ENCODE measurements at places on chromosomes 16 and 17. TPM values are rescaled to one million over a fixed set of nuclear protein-coding genes. Genes with fewer than 3 reads are reported as not detected.

DNA sequence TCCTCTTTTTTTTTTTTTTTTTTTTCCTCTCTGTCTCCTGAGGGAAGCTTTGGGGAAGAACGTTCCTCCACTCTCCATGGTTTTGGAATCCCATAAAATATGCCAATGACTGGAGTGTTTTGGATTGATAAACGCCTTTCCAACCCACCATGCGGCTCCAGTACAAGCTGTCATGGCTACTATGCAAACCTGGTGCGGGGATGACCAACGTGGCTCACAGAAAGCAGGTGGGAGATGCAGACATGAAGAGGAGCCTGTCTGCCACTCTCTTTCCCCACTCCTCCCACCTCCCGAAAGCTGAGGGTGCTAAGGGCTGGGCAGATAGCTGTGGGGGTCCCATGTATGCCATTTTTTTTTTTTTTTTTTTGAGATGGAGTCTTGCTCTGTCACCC, 69.9 kb upstream of the SEC14L1 start:
- no peak overlapping the region for H3K4me3 ChIP-seq
- no peaks in the 10 kb centered on the region for H3K36me3 ChIP-seq

GRCh38 chr17:4208238-4208637, 55.5 kb downstream of the ANKFY1 start:
- DNase-seq = no peak
- no peak overlapping the region for H3K27ac ChIP-seq
- peaks cover 6% of the 10 kb centered on the region for H3K36me3 ChIP-seq
- H3K27me3 ChIP-seq = no peaks in the 10 kb centered on the region
- peaks cover 8% of the 10 kb centered on the region for H3K4me1 ChIP-seq
- no peak overlapping the region for H3K4me3 ChIP-seq

DNA sequence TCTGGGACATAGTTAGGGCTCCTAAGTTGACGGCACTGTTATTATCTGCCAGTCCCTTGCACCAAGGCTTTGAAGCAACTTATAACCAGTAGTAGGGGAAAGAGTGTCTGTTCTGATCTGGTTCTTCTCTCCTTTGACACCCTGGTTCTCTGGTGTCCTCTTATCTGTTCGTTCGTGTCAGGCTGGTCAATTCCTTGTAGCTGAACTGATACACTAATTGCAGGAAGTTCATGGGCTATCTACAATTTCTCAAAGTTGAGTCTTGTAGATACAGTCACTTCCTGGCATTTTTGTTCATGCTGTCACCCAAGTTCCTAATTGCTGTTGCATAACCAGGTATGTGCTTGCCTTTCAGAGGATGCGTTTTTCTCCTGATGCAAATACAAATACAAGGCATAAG, 17.3 kb upstream of the MYO1D start:
- H3K36me3 ChIP-seq = no peaks in the 10 kb centered on the region
- H3K27ac ChIP-seq = no peak overlapping the region
- DNase-seq = no peak
- H3K4me3 ChIP-seq = no peak overlapping the region
- no peaks in the 10 kb centered on the region for H3K4me1 ChIP-seq

GRCh38 chr16:11658896-11659708, 9.2 kb upstream of the SNN start:
- H3K4me1 ChIP-seq = no peaks in the 10 kb centered on the region
- peak; percentile 48 for DNase-seq
- no peaks in the 10 kb centered on the region for H3K36me3 ChIP-seq
- H3K27ac ChIP-seq = no peak overlapping the region

- peaks cover 26% of the 10 kb centered on the region for H3K27me3 ChIP-seq
- no peaks in the 10 kb centered on the region for H3K36me3 ChIP-seq
- DNase-seq = no peak
Observed at GRCh38 chr16:28292731-28293600, 641 bp downstream of the SBK1 start.

DNA sequence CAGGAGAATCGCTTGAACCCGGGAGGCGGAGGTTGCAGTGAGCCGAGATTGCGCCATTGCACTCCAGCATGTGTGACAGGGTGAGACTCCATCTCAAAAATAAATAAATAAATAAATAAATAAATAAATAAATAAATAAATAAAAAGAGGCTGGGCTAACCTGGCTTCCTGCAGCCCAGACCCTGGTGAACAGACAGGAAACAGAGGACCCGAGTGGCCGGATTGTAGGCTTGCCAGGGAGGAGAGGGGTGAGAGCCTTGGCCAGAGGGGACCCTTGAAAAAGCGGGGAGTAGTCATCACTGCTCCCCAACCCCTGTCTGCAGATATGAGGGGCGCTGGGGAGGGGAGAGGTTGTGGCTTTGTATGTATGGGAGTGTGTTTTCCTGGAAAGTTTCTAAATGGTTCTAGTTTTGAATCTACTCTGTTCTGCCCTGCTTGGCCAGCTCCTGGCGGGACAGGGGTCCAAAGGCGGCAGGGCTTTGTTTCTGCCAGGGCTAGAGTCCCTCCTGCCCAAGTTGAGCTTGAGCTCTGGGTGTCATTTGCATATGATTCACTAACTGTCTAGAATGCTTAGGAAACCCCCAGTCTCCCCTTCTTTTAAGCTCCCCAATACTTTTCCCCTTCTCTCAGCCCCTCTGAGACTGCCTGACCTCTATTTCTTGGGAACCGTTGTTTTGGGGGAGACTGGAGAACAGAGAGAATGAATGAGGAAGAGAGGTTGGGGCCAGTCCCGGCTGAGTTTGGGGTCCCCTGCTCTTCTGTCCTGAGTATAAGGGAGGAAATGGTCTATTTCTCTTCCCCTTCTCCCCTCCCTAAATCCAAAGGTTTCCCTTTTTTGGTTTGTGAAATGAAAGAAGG, 16.4 kb downstream of the RARA start:
- H3K27me3 ChIP-seq = no peaks in the 10 kb centered on the region
- DNase-seq = no peak
- H3K27ac ChIP-seq = no peak overlapping the region
- H3K36me3 ChIP-seq = no peaks in the 10 kb centered on the region
- no peak overlapping the region for H3K4me3 ChIP-seq

GRCh38 chr17:1050996-1051925, 54.3 kb downstream of the TIMM22 start:
- peaks cover 8% of the 10 kb centered on the region for H3K36me3 ChIP-seq
- DNase-seq = no peak
- no peaks in the 10 kb centered on the region for H3K27me3 ChIP-seq
- H3K4me1 ChIP-seq = peaks cover 9% of the 10 kb centered on the region
- no peak overlapping the region for H3K4me3 ChIP-seq

- no peak for DNase-seq
- H3K36me3 ChIP-seq = no peaks in the 10 kb centered on the region
- no peak overlapping the region for H3K4me3 ChIP-seq
- H3K4me1 ChIP-seq = peaks cover 3% of the 10 kb centered on the region
- no peaks in the 10 kb centered on the region for H3K27me3 ChIP-seq
- no peak overlapping the region for H3K27ac ChIP-seq
Observed at GRCh38 chr17:37604556-37604955, 4.7 kb downstream of the SYNRG start.

DNA sequence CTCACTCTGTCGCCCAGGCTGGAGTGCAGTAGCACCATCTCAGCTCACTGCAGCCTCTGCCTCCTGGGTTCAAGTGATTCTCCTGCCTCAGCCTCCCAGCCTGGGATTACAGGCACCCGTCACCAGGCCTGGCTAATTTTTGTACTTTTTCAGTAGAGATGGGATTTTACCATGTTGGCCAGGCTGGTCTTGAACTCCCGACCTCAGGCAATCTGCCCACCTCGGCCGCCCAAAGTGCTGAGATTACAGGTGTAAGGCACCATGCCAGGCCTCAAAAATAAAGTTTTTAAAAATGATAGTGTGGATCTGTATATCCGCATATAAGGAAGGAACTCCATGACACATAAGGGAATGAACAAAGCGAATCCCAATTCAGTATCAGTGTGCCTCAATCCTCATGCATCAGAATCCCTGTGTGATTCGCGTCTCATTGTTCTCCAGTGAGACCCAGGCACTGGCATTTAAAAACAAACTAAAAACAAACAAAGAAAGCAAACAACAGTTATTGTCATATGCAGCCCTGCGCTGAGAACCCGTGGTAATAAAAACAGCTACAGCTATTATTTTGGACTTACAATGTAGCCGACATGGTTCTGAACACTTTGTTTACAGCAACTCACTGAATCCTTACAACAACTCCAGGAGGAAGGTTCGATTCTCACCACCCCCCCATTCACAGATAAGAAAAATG, 54.1 kb upstream of the CREBBP start:
- no peak overlapping the region for H3K4me3 ChIP-seq
- no peaks in the 10 kb centered on the region for H3K36me3 ChIP-seq
- H3K4me1 ChIP-seq = peaks cover 3% of the 10 kb centered on the region
- no peak overlapping the region for H3K27ac ChIP-seq
- no peak for DNase-seq
- H3K27me3 ChIP-seq = no peaks in the 10 kb centered on the region

GRCh38 chr17:64507413-64507782, 621 bp downstream of the CEP95 start:
- DNase-seq = peak; percentile 77
- H3K27me3 ChIP-seq = no peaks in the 10 kb centered on the region
- H3K36me3 ChIP-seq = peaks cover 16% of the 10 kb centered on the region
- peaks cover 14% of the 10 kb centered on the region for H3K4me1 ChIP-seq
- H3K27ac ChIP-seq = peak overlapping the region; percentile 97
- H3K4me3 ChIP-seq = peak overlapping the region; percentile 100

DNA sequence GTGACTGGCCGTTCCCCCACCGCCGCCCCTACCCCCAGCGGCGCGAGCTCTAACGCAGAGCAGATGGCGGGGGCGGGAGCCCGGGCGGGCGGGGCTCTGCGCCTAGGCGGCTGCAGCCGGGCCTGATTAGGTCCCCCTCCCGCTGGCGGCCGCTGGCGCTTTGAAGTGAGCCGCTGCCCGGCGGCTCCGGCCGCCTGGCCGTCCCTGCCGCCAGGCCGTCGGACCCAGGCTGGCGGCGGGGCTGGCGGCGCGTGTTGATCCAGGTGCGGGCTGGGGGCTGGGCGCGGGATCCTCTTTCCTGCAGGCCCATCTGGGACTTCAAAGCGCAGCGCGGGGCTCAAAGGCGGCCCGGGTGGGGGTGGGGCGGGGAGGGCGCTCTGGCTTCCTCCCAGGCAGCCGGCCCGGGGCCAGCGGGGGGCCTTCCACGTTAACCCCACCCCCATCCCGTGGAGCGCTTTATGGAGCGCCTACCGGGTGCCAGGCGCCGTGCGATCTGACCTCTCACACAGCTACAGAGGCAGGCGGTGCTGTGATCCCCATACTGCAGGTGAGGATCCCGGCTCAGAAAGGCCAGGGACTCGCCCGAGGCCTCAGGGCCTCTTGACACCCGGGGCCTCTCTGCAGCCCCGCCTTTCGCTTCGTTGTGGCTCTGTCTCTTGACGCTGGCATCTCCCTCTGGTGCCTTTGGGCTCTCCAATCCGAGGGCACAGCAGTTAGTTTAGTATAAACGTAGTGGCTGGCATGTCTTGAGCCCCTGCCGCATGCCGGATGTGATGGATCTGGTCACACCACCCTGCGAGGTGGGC, 80.0 kb upstream of the NKD1 start:
- no peaks in the 10 kb centered on the region for H3K36me3 ChIP-seq
- H3K4me3 ChIP-seq = no peak overlapping the region
- peaks cover 9% of the 10 kb centered on the region for H3K27me3 ChIP-seq
- peak; percentile 28 for DNase-seq

DNA sequence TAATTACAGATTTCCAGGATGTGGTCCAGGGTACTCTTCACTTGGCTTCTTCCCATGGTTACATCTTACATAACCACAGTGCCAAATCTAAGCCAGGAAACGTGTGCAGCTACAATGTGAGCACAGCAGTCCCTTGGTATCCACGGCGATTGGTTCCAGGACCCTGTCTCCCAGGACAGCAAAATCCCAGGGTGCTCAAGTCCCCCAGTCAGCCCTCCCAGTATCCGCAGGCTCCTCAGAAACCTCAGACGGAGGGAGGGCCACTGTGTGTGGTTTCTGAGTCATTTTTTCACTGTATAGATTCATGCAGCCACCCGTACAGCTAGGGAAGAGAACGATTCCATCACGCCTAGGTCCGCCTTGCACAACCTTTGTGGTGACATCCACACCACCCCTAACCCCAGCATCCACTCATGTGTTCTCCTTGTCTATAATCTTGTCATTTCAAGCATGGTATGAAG, 11.1 kb upstream of the ATP2C2 start:
- DNase-seq = peak; percentile 73
- no peak overlapping the region for H3K27ac ChIP-seq
- H3K4me3 ChIP-seq = no peak overlapping the region
- H3K36me3 ChIP-seq = no peaks in the 10 kb centered on the region
- no peaks in the 10 kb centered on the region for H3K27me3 ChIP-seq

The CAMKK1 gene
- 2.5 TPM for total RNA-seq

The KRT36 gene
- total RNA-seq = not detected

Measured in fibroblast of lung (primary cell).